ENCODE measurements at places on chromosomes 11 and 22.

DNA sequence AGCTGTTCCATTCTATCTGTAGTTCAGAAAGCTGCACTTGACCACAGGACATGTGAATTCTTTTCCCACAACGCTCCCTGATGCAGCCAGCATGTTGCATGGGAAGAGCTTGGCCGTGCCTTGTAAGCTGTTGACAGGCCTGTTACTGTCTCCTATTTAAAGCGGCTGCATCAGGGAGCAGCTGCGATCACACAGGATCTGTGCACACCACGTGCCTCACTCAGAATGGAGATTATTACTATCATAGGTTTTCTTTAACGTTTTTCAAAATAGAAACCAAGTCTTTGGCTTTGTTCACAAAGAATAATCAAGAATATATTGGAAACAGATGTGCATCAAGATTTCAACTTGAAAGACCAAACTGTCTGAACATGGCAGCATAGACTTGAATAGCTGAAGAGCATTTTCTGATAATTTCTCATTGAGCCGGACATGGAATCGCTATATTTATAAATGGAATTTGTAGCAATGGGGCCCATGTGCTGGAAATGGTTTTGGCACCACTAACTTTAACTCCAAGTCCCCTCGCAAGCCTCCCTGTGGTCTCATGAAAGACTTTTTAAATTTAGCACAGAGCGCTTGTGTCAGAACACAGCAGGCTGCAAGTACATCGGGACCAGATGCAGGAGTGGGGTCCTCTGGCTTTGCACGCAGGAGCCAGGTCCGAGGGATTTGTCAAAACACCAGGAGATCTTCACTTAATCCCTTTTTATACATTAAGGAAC, 40.8 kb upstream of the MYO18B start:
- DNase-seq, result no peak

DNA sequence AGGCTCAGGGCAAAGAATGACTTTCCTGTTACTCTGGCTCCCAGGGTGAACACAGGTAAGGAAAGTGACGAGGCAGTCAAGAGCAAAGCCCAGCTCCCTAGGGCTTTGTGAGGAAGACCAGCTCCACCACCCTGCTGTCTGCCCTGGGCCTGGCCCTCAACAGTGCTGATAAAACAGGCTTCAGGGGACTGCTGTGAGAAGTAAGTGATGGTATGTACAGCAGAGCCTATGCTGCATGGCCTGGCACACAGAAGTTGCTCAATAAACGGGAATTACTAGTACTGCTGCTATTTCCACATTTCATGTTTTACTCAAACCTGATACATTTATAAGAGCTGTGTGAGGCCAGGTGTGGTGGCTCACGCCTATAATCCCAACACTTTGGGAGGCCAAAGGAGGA, 50.3 kb downstream of the MICAL3 start:
- no peak for DNase-seq

GRCh38 chr11:41256041-41256440, 203.4 kb downstream of the LRRC4C start:
- DNase-seq, result no peak

GRCh38 chr11:127972816-127973215, 614.5 kb downstream of the ETS1 start:
- no peak for DNase-seq

All from CD8-positive, alpha-beta T cell (primary cell).